SJSA1 (cell line): ENCODE measurements at places on chromosomes 3 and 15. TPM values are rescaled to one million over a fixed set of nuclear protein-coding genes. Genes with fewer than 3 reads are reported as not detected.

DNA sequence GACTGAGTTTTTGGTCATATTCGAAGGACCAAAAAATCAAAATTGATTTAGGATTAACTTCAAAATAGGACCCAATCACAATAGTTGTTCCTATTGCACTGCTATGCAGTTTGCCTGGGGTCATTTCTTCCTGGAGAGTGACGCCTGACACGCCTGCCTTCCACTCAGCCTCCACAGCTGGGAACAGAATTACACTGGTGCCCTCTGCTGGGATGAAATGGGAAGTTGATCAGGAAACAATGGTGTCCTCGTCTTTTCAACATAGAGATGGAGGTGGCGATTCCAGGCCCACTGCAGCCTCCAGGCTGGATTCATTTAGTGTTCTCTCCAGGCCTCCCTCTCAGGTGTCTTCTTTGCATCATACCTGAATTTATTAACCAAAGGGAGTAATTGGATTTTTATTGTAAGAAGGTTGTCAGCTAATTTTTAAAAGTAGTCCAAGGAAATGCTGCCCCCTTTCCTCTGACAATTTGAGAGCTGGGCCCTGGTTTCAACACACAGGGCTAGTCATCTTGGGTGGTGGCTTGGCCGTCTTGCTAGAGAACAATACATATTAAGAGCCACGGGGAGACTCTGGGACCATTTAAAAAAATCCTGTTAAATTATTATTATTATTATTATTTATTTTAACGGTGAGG is 69.7 kb downstream of the GAP43 start:
- DNase-seq, result peak; percentile 68
- H3K4me1 ChIP-seq, result 0 out of 2 replicates have a peak, but pooled peaks cover 3% of the 10 kb centered on the region
- no peaks in the 10 kb centered on the region for H3K36me3 ChIP-seq
- no peak overlapping the region for H3K4me3 ChIP-seq
- H3K27ac ChIP-seq, result no peak overlapping the region

Gene STAB1
- total RNA-seq, result not detected in 2 replicates

Gene STX19
- not detected in 2 replicates for total RNA-seq

DNA sequence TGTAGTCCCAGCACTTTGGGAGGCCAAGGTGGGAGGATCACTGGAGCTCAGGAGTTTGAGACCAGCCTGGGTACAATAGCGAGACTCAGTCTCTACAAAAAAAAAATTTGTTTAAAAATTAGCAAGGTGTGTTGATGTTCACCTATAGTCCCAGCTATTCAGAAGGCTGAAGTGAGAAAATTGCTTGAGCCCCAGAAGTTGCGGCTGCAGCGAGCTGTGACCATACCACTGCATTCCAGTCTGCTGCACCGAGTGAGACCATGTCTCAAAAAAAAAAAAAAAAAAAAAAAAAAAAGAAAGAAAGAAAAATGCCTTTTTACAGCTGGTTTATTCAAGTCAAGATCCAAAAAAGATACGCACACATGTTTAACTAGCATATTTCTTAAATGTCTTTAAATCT is 17.0 kb upstream of the MUC20 start:
- H3K27me3 ChIP-seq, result peaks cover 7% of the 10 kb centered on the region; the same call in 1 of the 2 replicates
- peaks cover 6% of the 10 kb centered on the region for H3K4me1 ChIP-seq
- no peak overlapping the region for H3K4me3 ChIP-seq

Gene FMN1
- total RNA-seq, result 2.3 and 2.4 TPM in 2 replicates
